Activated naive CD4-positive, alpha-beta T cell treated with anti-CD3 and anti-CD28 coated beads for 36 hours (primary cell): ENCODE measurements at places on chromosomes 11 and 22. TPM values are rescaled to one million over a fixed set of nuclear protein-coding genes. Genes with fewer than 3 reads are reported as not detected.
A peak's percentile ranks its signal among the peaks of the same experiment; 100 is the strongest.

DNA sequence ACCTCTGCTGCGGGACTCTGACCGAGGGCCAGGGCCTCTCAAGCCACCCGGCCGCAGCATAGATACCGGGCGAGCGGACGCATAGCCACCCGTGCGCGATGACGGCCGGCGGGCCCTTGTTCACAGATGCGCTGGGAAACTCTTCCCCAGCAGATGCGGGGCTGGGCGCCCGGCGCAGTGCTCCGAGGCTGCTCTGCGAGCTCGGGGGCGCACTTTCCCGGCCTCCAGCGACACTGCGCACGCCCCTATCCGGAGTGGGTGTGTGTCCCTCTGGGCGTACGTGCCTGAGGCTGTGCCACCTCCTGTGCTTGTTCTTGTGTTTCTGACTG is 104.7 kb upstream of the E2F8 start:
- H3K4me1 ChIP-seq: no peaks in the 10 kb centered on the region
- peaks cover 60% of the 10 kb centered on the region for H3K27me3 ChIP-seq
- DNase-seq: no peak
- H3K27ac ChIP-seq: no peak overlapping the region
- H3K36me3 ChIP-seq: no peaks in the 10 kb centered on the region

- H3K27me3 ChIP-seq: no peaks in the 10 kb centered on the region
- peak; percentile 78 for DNase-seq
- H3K36me3 ChIP-seq: no peaks in the 10 kb centered on the region
Measured at GRCh38 chr22:30606455-30607299, at the start of gene TCN2. Gene TCN2 (plus strand): TSS chr22:30607174. CDS start chr22:30607332, 158 bp downstream.

DNA sequence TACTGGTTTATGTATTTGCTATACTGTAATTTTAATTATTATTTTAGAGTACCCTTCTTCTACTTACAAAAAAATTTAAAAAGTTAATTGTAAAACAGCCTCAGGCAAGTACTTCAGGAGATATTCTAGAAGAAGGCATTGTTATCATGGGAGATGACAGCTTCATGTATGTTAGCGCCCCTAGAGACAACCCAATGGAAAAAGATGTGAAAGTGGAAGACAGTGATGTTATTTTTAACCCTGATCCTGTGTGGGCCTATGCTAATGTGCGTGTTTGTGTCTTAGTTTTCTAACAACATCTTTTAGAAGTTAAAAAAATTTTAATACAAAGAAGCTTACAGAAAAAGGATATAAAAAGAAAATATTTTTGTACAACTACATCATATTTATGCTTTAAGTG is 205.0 kb downstream of the FAM76B start:
- peaks cover 18% of the 10 kb centered on the region for H3K4me1 ChIP-seq
- H3K36me3 ChIP-seq: no peaks in the 10 kb centered on the region
- no peak overlapping the region for H3K4me3 ChIP-seq
- DNase-seq: no peak
- H3K27me3 ChIP-seq: no peaks in the 10 kb centered on the region

DNA sequence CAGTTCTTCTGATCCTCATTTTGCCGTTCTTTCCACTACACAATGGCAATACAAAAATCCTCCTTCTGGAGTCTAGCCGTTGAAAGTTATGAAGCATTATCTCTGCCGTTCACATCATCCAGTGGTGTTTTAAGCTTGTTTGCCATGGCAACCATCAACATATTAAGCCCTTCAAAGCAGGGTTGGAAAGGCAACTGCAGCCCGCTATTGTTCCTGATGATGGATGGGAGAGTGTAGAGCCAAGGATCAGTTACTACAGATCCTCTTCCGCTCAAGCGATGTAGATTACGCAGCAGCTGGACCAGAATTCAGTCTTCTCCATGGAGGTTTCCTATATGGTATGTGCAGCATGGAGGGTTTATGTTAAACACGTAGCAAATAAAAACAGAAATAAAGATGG is 352.7 kb downstream of the NTM start:
- no peak overlapping the region for H3K27ac ChIP-seq
- H3K27me3 ChIP-seq: peaks cover 4% of the 10 kb centered on the region
- H3K36me3 ChIP-seq: no peaks in the 10 kb centered on the region
- H3K4me1 ChIP-seq: no peaks in the 10 kb centered on the region
- no peak for DNase-seq

- H3K4me1 ChIP-seq: peaks cover 1% of the 10 kb centered on the region
- no peaks in the 10 kb centered on the region for H3K36me3 ChIP-seq
- no peak overlapping the region for H3K4me3 ChIP-seq
- H3K27ac ChIP-seq: no peak overlapping the region
Measured at GRCh38 chr22:24685531-24686190, 82.7 kb downstream of the GGT1 start.

GRCh38 chr11:111765320-111765983 is 737 bp downstream of the PPP2R1B start:
- H3K27me3 ChIP-seq: no peaks in the 10 kb centered on the region
- peaks cover 33% of the 10 kb centered on the region for H3K4me1 ChIP-seq
- no peak for DNase-seq
- H3K36me3 ChIP-seq: peaks cover 41% of the 10 kb centered on the region

DNA sequence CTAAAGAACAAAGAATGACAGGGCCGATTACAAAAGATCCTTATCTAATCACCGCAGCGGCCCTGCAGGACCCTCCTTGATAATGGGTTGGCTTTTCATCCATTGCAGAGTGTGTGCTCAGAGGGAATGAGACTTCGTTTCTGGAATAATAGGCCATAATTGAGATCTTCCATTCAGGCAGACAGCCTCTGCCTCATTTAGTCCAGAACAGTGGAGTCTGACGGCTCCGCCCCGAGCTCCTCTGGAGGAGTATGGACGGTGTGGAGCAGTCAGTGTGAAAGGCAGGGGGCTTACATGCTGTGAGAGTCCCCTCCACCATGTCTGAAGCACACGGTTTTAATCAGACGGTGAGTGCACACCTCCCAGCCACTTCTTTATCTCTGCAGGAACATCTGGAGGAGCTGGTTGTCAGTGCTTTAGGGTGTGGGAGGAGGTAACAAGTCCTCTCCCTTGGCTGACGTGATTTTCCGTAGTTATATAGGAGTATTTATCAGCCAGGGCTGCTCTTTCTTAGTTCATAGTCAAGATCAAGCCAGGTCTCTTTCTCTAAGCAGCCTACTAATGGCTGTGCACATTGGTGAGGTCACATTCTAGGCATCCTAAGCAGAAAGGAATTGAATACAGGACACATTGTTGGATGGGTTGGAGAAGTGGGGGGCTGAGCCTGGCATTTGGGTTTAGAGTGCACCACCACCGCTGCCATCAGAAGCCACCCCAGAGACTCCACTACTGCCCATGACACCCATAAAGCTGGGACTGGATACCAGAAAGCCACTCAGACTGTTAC is 1477.9 kb downstream of the TBC1D22A start:
- H3K4me3 ChIP-seq: no peak overlapping the region
- H3K27me3 ChIP-seq: peaks cover 18% of the 10 kb centered on the region
- H3K4me1 ChIP-seq: no peaks in the 10 kb centered on the region
- no peak for DNase-seq
- H3K36me3 ChIP-seq: no peaks in the 10 kb centered on the region
- no peak overlapping the region for H3K27ac ChIP-seq

DNA sequence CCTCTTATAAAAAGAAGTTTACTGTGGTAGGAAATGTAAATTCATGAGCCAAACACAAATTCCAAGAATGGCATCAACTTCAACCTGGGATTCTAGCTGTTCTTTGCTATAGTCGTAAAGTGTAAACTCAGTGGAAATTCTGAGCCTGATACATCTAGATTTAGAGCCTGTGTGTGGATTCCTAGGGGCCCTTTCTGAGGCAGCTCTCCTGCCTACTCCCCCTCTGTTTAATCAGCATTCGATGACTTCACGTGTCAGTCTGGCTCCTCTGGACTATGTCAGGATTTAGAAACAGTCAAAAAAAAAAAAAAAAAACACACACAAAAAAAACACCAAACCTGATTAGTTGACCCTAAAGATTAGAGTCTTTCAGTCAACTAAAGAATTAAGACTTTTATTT is 93.1 kb upstream of the SC5D start:
- H3K4me3 ChIP-seq: no peak overlapping the region
- no peaks in the 10 kb centered on the region for H3K36me3 ChIP-seq
- no peak overlapping the region for H3K27ac ChIP-seq
- DNase-seq: no peak

DNA sequence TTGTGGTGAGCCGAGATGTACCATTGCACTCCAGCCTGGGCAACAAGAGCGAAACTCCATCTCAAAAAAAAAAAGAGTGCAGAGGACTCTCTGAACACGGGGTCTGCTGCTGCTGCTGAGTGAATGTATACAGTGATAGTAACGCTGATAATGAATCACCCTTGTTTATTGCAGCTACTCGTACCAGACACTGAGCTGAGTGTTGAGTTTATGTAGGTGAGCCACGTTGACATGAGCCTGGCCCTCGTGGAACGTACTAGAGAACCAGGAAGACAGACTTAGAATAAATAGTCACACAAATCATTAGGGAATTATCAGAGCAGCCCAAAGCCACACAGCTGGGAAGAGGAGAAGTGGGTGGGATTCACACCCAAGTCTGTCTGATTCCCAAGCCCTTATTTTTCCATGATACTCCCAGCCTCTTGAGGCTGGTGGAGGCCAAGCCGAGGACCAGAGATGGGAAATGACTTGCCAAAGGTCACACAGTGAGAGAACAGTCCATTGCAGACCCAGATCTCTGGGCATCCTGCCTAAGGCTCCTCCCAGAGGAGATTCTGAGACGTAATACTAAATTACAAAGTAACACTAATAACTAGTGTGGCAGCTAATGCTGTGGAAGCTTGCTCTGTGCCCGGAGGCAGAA is 34.8 kb downstream of the MB start:
- H3K36me3 ChIP-seq: no peaks in the 10 kb centered on the region
- no peak overlapping the region for H3K4me3 ChIP-seq
- no peak overlapping the region for H3K27ac ChIP-seq
- H3K4me1 ChIP-seq: no peaks in the 10 kb centered on the region
- H3K27me3 ChIP-seq: no peaks in the 10 kb centered on the region

DNA sequence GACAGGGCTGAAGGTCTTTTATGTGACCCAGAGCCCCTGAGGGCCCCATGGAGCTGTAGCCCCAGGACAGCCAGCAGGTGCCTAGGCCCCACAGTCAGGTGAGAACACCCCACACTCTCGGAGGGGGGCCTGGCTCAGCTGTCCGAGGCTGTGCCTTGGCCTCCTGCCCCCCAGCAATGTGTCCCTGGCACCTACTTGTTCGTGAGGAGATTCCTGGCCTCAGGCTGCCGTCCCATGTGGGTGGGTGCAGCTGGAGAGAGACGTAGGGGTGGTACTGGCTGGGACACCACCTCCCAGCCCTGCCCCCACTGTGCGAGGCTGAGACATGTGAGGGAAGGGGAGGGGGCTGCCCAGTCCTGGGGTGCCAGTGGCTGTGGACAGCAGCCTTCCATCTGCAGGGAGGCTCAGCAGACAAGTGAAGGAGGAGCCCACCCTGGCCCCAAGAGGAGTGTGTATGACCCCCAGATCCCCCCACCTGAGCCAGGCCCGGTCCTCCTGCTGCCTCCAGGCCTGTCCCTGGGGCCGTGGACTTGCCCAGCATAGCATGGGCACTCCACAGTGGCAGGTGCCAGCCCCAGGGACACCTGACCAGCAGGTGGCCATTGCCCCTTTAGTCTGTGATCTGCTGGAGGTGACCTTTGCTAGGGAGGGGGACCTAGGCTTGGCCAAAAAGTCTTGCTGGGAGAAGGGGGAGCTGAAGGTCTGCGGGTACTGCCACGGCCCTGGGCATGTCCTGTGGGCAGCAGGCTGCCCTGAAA is 17.0 kb downstream of the IL17REL start:
- peaks cover 6% of the 10 kb centered on the region for H3K27me3 ChIP-seq
- H3K4me1 ChIP-seq: peaks cover 6% of the 10 kb centered on the region
- H3K36me3 ChIP-seq: peaks cover 4% of the 10 kb centered on the region
- H3K4me3 ChIP-seq: no peak overlapping the region
- DNase-seq: no peak
- no peak overlapping the region for H3K27ac ChIP-seq

DNA sequence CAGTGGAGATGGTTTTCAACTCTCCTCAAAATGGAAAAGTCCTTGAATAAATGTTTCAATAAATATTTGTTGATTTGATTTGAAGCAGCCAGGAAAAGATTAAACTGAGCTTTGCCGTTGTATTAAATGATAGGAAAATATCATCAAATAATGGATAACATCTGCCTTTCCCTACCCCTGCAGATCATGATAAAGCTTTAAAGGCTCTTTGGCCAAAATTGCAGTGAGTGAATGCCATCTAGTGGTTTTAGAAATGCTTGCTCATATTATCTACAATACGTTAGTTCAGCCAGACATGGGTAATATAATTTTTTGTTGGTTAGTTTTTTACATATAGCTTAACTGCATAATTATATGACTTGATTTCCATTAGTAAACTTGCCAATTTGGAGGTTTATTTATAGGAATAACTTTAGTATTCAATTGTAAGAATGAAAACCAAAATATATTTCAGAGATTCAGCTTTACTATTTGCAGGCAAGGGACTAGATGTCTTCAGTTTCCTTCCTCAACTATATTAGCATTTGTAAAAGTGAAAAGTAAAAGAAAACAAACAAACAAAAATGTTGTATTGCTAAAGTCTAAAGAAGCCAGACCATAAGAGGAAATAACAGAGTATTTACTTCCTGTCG is 159.2 kb downstream of the MSANTD4 start:
- H3K36me3 ChIP-seq: no peaks in the 10 kb centered on the region
- no peaks in the 10 kb centered on the region for H3K4me1 ChIP-seq
- DNase-seq: no peak
- no peak overlapping the region for H3K27ac ChIP-seq
- H3K27me3 ChIP-seq: peaks cover 17% of the 10 kb centered on the region

DNA sequence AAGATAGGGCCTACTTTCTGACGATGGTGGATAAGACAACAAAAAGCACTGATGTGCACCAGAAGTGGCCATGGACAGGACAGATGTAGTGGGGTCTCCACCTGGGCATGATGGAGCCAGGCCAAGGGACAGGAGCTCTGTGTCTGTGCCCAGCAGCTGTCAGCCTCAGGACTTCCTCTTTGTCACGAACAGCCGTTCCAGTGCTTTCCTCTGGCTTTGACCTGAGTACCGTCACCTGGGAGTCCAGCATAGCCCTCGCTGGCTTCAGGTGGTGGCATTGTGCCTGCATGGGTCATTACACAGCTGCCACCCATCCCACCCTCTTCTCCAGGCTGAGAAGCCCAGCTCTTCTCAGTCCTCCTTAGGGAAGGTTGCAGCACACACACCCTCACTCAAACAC is 137.8 kb downstream of the GRIK4 start:
- DNase-seq: no peak
- H3K27me3 ChIP-seq: peaks cover 7% of the 10 kb centered on the region
- H3K4me3 ChIP-seq: no peak overlapping the region
- H3K27ac ChIP-seq: no peak overlapping the region
- H3K4me1 ChIP-seq: no peaks in the 10 kb centered on the region
- no peaks in the 10 kb centered on the region for H3K36me3 ChIP-seq

GRCh38 chr22:49855251-49855911 is 1.7 kb downstream of the ZBED4 start:
- H3K27ac ChIP-seq: peak overlapping the region; percentile 25
- no peak for DNase-seq
- peaks cover 46% of the 10 kb centered on the region for H3K4me1 ChIP-seq

The RIN1 gene
- total RNA-seq: 2.0 TPM

The TEX12 gene
- total RNA-seq: not detected

The SHANK3 gene
- total RNA-seq: 0.07 TPM

The MYBPC3 gene
- not detected for total RNA-seq

The APOA4 gene
- not detected for total RNA-seq
